Stimulated activated CD4-positive, alpha-beta T cell treated with anti-CD3 and anti-CD28 coated beads, Interleukin-4, amount 100 ng/mL, for 4 hours (primary cell): ENCODE measurements at places on chromosomes 2 and 18.

GRCh38 chr2:231696004-231696367 is 12.3 kb upstream of the PTMA start:
- DNase-seq, result no peak

GRCh38 chr2:163466331-163467250 is 269.2 kb downstream of the FIGN start:
- no peak for DNase-seq

DNA sequence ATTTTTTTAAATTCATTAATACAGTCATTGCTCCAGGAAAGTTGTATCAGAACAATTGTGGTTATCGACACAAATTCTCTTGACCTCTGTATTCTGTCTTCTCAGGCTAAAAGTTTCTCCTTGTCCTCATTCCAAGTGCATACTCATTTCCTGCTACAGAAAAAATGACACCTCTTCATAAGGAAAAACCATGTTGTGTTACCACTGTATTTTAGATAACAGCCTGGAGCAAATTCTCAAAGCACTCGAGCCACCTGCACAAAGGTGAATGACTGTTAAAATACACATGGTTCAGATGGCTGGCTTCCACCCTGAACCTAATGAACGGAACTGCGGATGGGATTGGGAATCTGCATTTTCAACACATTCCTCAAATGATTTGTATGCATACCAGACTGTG is 586.5 kb downstream of the EPHA4 start:
- DNase-seq, result no peak

GRCh38 chr2:204914708-204915107 is 369.4 kb downstream of the PARD3B start:
- no peak for DNase-seq

DNA sequence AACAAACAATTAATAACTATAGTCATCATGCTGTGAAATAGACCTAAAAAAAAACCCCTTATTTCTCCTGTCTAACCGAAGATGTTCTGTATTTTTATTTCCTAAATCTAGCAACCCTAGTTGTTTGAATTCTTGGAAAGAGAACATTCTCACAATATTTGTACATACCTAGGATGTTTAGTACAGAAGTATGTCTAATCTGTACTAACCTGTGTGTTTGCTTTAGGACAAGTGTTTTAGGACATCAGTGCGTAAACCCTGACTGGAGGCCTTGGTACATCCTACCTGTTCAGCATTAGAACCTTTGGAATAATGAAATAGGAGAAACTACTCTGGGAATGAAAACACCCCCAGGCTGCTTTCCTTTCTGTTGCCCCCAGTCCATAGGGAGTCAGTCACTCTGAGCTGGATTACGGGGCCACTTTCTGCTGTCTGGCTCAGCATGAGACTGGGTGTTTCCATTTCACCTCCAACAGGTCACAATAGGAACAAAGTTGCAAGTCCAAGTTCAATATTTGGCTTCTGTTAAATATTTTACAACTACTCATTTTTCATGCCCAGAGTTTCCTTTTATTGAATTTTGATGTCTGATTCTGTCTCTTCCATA is 114.7 kb downstream of the MTX2 start:
- no peak for DNase-seq

DNA sequence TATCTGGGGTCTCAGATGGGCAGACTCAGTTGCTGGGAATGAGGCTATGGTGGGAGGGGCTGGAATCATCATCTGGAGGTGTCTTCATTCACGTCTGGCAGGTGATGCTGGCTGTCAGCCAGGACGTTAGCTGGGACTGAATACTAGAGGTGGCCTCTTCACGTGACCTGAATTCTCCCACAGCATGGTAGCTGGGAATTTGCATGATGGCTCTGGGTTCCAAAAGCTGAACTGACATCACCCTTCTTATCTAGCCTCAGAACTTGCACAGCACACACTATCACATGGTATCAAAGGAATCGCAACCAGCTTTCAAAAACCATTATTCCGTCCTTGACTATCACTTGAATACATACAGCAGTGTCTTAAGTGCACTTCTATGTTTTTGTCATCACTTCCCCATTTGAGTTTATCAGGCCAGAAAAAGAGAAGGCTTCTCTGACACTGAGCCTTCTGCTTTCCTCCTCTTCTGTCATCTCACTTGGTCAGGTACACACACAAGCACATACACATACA is 53.0 kb upstream of the LRP2 start:
- no peak for DNase-seq

DNA sequence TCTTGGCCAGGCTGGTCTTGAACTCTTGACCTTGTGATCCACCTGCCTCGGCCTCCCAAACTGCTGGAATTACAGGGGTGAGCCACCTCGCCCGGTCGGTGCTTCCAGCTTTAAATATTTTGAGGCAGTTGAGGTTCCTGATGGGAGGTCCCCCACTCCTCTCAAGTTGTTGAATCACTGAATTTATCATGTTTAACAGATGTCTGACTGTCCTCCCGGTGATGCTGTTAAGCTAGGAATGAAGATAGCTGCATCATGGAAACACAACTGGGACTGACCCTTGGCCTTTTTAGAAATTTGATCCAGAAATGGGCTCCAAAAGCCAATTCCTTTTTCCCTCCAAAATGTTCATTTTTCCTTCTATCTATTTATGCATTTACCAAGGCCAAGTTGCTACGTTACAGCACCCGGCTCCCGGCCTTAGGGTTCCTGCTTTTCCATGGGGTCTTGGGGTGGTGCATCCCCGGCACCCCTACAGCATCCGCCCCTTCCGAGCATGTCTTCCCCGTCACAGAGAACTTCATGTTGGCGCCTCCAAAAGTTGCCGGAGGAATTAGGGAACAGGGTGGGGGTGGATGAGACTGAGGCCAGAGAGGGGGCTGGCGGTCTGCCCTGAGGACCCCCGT is 43.9 kb downstream of the PAX8 start:
- DNase-seq, result no peak

- no peak for DNase-seq
Observed at GRCh38 chr2:136207030-136207623, 89.2 kb upstream of the CXCR4 start.

GRCh38 chr2:69645921-69646320 is 2.4 kb upstream of the AAK1 start:
- DNase-seq, result no peak

DNA sequence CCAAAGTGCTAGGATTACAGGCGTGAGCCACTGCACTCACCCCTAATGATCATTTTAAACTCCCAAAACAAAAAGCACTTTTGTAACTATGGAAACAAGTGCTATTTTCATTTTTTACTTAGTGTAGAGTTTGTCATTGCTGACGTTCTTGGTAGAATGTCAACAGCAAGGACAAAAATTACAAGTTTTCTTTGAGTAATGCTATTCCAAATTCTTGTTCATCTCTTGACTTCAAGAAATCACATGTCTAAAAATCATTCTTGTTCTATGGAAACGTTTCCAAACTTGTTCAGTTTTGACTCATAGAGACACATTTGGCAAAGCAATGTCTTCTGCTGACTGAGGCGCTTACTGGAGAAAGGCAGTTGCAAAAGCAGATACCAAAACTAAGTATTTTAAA is 82.6 kb downstream of the MBP start:
- no peak for DNase-seq

DNA sequence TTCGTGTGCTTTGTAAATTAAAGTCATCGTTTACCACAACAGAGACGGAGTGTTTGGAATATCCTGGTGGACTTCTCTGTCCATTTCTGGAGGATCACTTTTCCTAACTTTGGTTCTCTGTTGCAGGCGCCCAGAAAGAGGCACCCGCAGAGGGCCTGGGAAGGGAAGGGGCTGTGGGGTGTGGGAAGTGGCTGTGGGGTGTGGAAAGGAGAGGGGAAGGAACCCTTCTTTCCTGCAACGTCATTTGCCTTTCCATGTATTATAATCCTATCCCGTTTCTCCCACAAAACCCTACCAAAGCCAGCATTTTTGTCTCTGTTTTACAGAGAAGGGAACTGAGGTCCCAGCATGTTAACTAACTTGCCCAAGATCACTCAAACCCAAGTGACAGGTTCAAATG is 210.0 kb downstream of the KLHL29 start:
- no peak for DNase-seq

DNA sequence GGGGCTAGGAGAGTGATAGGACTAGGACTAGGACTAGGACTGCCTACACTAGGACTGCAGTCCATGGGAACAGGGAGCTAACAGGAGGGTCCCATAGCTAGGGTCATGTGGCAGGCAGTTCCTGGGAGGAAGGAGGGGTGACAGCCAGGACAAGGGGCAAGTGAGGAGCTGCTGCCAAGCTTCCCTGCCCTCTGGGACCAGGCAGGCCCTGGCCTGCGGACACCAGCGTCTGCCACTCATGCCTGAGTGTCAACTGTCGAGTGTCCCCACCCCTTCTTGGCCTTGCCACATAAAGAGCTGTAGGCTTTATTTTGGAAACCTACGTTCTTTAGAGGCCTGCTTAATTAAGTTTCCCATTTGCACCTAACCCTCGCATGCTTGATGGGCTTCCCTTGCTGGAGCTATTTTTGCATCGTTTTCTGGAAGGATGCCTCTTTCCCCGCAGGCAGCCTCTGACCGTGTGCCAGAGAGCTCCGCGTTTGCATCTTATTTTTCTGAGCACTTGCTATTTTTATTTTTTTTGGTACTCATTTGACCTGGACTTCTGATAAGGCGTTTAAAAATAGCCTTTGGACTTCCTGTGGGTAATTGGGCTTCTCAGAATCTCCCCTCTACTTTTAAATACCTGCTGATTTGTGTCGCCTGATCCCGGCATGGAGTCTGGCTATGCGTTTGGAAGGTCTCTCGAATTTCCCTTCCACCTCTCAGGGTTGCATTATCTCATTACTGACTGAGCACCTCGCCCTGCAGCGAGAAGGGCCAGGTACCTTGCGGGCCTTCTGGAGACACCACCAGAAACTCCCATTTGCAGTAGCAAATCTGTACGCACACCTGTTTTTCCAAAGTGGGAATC is 66.4 kb downstream of the SH3RF3 start:
- no peak for DNase-seq

DNA sequence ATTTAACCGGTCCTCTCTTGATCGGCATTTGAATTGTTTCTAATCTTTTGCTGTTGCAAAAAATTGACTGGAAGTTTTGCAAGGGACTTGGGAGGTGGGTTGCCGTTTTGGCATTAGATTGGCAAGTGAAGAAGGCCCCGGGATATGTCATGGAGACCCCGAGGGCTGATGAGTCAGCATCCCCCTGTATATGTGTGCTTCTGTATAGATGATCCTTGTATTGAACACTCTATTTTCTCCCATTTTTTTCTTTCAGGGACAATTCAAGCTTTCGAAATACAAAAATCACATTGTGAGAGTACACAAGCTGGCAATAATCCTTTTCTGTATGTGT is 30.1 kb downstream of the EIF4E2 start:
- DNase-seq, result no peak

DNA sequence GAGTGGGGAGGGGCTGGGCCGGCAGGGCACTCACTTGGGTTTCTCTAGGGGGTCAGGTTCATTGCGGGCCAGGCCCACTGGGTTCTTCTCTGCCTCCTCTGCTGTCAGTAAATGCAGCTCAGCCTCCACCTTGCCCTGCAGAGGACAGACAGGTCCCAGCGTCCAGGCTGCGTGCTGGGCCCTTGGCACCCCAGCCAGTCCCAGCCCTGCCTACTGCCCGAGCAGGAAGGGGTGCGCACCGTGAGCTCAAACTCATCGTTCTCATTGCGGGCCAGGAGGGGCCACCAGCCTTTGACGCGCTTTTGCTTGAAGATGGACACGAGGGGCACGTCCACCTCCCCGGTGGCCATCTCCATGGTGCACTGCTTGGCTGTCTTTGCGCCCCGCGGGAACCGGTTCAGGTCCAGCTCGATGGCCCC is 17.3 kb downstream of the OTOF start:
- no peak for DNase-seq

DNA sequence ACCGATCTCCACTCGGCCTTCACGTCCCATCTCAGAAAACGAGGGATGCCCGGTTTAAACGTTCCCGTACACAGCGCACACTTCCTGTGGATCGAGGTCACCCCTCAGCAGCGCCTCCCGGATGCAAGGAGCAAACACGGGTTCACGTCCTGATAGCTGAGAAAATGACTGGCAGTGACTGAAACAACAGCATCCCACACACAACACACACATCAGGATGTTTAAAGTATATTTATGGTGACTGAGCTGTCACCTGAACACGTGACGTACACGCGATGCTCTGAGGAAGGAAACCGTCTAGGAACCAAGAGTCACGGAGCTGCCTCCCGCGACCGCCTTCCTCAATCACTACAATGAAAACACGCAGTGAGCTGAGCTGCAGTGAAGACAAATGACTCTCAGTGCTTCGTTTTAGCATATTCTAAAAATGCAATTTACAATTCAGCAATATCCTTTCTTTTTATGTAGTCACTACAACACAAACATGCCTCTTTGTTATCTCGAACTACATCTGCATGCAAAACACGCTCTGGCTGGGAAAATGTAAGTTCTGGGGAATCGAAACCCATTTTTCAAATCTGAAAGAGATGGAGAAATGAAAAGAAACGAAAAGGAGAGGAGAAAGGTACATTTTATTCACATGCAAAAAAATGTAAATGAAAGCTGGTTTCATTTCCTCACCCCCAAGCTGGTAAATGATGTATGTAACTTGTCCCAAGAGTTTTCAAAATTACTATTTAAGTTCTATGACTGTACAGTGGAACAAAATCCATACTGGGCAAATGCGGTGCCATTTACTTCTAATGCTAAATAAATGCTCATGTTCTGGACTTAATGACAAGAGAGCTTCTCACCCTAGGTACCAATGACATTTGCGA is 19.8 kb downstream of the HDAC4 start:
- peak; percentile 53 for DNase-seq

GRCh38 chr18:24112874-24113615 is 25.8 kb upstream of the CABYR start:
- DNase-seq, result no peak

- no peak for DNase-seq
Observed at GRCh38 chr2:140164449-140164848, 1384.3 kb upstream of the NXPH2 start.

- no peak for DNase-seq
Observed at GRCh38 chr2:3236300-3237045, 141.1 kb downstream of the EIPR1 start.

GRCh38 chr18:41561961-41562360 is 393.1 kb upstream of the PIK3C3 start:
- DNase-seq, result no peak

DNA sequence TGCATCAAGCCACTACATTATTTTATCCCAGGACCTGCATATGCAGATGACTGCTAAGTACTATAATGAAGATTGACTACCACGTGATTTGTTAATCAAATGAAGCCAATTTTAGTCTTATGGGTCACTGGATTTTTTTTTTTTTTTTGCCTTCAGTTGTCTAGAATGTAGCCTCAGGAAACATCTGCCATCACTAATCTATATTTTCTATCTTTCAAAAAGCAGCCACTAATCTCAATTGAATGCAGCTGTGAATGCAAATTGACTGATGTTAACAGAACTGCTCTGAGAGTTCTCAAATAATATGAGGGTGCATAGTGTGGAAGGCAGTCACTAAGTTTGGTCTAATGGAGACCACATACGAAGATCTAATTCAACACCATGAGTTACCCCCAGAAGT is 106.3 kb downstream of the ABCA12 start:
- no peak for DNase-seq

DNA sequence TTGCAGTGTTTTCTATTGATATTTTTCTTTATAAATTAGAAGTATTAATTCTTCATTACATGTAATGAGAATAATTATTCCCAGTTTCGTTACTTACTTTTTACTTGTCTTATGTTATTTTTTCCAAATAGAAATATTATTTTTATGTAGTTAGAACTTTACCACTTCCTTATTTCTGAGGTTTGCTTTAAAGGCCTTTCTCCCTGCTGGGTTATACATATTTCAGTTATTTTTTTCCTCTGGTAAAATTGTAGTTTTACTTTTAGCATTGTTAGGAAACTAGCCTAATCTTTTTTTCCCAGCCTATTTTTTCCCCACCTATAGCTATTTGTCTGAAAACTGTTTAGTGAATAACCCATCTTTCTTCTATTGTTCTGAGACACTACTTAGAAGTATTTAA is 17.1 kb downstream of the RNF144A start:
- DNase-seq, result no peak
